ENCODE measurements at places on chromosomes 1 and 21.

- no peak for DNase-seq
Measured at GRCh38 chr1:214085325-214085724, 97.6 kb downstream of the PROX1 start.

- no peak for DNase-seq
Measured at GRCh38 chr1:169681140-169681539, 30.3 kb downstream of the SELL start.

GRCh38 chr1:229035054-229035747 lies 235.7 kb upstream of the RAB4A start:
- DNase-seq: no peak

DNA sequence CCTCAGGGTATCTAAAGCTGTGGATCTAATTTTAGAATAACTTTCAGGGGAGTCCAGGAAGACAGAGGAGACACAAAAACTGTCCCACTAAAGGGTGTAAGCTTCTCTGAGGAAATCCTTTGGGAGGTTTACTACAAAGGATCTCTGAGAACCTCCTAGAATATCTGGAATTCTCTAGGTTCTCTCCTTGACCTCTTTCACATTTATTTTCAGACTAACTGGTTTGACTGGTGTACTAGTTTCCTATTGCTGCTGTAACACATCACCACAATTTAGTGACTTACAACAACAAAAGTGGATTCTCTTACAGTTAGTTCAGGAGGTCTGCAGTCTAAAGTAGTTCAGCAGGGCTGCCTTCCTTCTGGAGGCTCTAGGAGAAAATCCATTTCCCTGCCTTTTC lies 175.3 kb upstream of the KIAA0040 start:
- DNase-seq: no peak

DNA sequence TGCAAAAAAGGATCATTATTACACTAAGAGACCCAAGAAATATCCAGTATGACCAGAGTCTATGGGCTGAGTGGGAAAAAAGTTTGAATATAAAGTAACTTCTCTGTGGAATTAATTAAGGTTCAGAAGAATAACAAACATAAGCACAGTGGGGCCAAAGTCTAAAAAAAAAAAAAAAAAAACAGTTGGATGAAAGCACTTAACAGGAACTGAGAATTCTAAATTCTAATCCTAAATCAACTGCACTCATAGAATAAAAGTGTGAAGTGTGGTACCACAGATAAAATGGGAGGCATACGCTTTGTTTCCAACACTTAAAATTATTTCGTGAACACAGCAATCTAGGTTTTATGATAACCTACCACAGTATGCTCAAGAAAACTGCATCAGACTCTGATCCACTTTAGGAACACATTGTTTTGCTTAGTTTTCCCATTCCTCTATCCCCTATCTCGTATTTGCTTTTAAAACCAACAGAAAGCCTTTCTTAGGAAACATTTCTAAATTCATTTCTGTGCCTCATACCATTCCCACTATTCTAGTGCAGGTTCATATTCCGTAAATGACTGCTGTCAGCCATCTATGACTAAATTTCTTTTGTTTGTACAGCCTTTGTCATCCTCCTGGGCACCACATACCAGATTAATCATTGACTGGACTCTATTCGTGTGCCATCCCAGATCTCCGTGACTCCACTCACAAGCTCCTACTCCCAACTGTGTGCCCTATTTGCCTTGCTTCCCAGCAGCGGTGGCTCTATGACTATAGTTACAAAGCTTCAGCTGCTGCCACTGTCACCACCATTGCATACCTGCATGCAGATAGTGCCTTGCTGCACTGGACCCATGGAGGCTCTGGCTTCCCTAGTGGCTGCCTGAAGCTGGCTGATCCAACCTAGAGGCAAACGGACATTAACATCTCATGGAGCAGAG lies 24.9 kb downstream of the CHML start:
- DNase-seq: no peak

- DNase-seq: no peak
Measured at GRCh38 chr1:224212618-224213061, 29.6 kb downstream of the DEGS1 start.

- DNase-seq: no peak
Measured at GRCh38 chr21:41715649-41716281, 51.1 kb downstream of the RIPK4 start.

DNA sequence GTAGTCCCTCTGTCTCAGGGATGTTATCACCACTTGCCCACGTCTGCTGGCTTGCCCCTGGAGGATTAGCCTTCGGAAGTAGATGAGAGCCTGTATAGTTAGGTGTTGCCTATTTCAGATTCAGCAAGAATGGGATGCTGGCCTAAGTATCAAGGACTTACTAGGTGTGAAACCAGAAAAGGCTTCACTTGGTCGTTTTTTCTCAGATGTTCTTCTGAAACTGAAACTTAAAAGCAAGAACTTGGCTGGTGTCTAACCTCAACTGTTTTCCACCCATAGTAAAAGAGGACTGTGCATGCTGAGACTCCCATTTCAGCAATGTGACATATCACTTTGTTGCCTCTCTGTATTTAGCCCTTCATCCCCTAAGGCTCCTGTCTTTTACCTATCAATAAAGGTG lies 67.0 kb upstream of the LRRC53 start:
- DNase-seq: no peak

GRCh38 chr1:248686815-248687214 lies 15.8 kb downstream of the OR14I1 start:
- DNase-seq: no peak

DNA sequence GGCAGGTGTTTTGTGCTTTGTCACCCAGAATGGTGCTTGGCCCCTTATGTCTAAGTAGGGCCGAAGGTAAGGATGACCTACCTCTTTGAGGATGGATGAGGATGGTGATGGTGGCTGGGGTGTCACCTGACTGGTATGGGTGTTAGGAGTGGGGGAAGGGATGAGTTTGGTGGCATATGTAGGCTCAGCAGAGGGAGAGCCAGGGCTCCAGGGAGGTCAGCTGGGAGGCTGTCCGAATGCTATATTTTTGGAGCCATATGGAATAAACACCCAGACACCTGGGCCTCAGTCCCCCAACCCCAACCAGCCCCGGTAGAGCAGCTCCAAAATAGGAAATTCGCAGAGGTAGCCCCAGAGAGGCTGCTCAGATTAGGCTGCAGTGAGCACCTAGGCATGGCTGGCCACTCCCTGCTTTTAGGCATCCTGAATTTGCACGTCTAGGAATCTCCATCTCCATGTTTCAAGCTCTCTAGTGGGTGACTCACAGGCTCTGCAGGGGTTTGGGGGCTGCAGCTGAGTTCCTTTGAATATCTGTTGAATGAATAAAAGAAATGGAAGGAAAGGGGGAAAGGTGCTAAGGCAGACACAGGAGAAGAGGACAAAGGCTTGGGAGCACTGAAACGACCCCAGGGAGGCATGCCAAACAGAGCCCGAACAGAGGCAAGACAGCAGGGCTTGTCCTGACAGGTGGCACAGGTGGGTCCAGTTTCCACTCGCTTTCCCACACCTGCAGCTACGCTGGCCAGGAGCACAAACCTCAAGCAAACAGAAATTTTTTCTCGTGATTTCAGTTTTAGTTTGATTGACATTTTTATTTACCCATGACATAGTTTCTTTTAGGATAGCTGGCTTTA lies 135.3 kb upstream of the EDN2 start:
- no peak for DNase-seq

GRCh38 chr1:13808729-13809131 lies 108.7 kb downstream of the PRDM2 start:
- DNase-seq: no peak

GRCh38 chr1:219988387-219988786 lies 57.9 kb downstream of the EPRS1 start:
- DNase-seq: no peak

GRCh38 chr1:41878495-41878894 lies 40.2 kb downstream of the HIVEP3 start:
- DNase-seq: no peak

- DNase-seq: no peak
Measured at GRCh38 chr1:94884106-94884505, 42.8 kb downstream of the CNN3 start.

DNA sequence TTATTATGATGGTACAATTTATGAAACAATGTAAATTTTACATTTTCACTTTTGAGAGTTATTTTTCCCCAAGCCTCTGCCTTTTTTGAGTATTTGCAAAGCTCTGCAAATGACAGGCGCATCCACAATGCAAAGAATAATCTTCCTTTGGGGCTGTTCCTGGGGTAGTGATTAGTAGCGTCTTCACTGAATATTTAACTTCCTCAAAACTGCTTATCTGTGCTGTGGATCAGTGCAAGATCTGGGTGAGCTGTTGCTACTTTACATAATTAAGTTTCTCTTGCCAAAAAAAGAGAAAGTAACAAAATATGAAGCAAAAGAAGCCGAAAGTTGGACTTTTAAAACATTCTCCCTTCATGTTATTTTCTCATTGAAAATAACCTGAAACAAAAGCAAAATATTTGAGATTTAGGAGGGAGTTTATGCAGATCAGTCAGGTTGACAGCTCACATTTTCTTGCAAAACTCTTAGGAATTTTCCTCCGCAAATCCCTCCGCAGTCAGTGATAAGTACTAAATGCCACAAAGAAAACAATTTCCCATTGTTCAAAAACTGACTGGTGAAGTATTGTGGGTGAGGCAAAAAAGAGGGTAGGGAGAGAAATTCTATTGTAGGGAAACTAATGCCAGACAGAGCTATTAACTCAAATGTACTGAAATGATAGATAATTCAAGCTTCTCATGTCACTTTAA lies 276.4 kb upstream of the B3GALT2 start:
- no peak for DNase-seq

GRCh38 chr1:26546375-26546774 lies 16.8 kb downstream of the RPS6KA1 start:
- DNase-seq: no peak

GRCh38 chr21:41009398-41010100 lies 158.4 kb upstream of the BACE2 start:
- no peak for DNase-seq

GRCh38 chr1:11961230-11961629 lies 19.0 kb upstream of the MFN2 start:
- no peak for DNase-seq

Data from bone marrow (tissue), 2 donors.